ENCODE measurements at places on chromosomes 3 and 15.

GRCh38 chr3:148315756-148316155 lies 381.9 kb upstream of the AGTR1 start:
- no peak for DNase-seq

GRCh38 chr15:94236608-94237007 lies 5.2 kb downstream of the MCTP2 start:
- no peak for DNase-seq

DNA sequence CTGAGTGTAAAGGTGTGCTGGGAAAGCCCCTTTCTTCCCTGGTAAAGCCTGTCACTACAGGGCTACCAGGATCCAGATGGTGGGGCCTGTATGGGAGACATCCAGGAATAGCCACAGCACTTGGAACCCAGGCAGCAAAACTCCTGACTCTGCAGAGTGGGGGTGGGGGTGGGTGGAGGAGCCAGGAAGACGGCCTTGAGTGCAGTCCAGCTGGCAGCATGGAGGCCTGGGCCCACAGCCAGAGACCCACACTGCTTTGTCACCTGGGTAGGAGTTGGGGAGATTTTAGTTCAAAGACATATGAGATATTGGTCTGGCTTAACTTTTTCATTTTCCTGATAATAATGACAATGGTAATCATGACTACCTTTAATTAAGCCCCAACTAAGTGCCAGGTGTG lies 116.7 kb upstream of the MRPS22 start:
- DNase-seq: no peak

DNA sequence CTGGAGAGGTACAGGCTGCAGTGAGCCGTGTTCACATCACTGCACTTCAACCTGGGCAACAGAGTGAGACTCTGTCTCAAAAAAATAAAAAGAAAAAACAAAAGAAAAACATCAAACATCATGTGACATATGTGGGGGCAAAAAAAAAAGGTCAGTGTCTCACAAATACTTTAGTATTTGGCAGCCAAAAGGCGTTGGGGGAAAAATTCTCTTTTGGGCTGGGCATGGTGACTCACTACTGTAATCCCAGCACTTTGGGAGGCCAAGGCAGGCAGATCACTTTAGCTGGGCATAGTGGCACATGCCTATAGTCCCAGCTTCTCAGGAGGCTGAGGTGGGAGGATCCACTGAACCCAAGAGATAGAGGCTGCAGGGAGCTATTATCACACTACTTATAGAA lies 47.6 kb downstream of the TMCC1 start:
- DNase-seq: no peak

GRCh38 chr15:22895465-22896190 lies 57.2 kb downstream of the NIPA2 start:
- DNase-seq: no peak

DNA sequence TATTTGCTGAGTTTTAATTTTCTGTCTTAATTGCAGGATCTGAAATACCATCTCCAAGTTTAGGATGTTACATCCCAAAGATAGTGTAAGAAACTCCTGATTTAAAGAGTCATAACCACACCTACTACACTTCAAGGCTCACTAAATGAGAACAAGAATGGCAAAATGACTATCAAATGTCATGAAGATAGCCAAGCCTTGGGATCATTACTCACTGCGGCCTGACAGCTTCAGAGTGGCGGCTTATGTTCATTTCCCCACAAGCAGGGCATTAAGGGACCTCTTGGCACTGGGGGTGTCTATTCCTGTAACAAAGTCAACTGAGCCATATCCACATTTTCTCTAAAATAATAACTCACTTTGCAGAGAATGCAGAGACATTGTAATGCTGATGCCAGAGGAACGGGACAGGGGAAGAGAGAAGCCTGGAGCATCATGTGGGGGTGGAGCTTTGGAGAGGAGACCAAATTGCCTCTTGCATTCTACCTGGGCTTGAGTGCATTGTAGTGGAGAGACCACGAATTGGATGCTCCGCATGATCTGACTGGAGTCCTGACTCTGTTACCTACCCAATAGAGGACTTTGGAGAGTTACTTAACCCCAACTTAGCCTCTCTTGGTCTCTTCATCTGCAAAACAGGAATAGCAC lies 219.2 kb downstream of the OPA1 start:
- DNase-seq: no peak

- DNase-seq: no peak
Observed at GRCh38 chr3:63395960-63396359, 117.9 kb downstream of the SYNPR start.

DNA sequence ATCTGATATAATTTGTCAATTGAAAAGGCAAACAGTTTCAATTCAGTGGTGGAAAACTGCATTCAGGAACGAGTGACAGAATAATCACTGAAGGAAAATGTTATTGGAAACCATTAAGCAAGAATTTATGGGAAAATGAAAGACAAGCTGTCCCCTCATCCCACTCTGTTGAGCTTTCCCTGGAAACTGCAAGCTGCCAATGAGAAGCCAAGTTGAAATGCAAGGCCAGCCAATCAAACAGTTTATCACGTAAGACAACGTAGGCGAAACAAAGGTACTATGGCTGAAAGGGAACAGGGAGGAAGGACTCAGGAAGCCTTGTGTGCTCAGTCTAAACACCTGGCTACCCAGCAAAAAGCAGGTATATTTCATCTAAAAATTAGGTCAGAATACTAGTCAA lies 187.9 kb upstream of the ATP10A start:
- DNase-seq: no peak

- no peak for DNase-seq
Observed at GRCh38 chr3:152350139-152350538, 81.4 kb downstream of the MBNL1 start.

DNA sequence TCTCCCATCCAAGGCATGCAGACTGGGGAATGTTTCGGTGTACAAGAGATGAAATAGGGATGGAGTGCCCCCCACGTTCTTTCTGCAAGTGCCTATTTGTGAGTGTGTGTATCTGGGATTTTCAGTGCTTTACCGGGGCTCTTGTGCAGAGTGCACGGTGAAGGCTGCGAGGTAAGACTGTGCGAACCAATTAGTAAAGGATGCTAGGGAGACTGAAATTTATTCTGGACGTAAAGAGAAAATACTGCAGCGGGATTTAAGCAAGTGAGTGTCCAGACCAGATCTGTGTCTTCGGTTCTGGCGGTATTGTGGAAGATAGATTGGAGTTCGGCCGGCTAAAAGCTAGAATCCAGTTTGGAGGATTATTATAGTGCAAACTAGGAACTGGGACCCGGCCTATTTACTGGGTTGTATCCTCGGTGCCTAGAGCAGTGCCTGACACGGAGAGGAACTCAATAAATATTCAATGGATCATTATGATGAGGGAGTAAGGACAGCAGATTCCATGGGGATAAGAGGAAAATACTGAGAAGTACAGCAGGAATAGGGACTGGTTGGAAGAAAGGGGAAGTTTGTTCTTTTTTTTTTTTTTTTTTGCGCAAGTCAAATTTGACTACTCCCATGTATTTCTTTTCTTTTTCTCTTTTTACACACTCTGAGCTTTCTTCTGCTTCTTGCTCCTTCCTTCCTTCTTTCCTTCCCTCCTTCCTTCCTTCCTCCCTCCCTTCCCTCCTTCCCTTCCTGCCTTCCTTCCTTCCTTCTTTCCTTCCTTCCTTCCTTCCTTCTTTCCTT lies 580 bp upstream of the MAGEF1 start:
- DNase-seq: no peak

GRCh38 chr15:72168131-72168807 lies 29.3 kb downstream of the GRAMD2A start:
- no peak for DNase-seq

DNA sequence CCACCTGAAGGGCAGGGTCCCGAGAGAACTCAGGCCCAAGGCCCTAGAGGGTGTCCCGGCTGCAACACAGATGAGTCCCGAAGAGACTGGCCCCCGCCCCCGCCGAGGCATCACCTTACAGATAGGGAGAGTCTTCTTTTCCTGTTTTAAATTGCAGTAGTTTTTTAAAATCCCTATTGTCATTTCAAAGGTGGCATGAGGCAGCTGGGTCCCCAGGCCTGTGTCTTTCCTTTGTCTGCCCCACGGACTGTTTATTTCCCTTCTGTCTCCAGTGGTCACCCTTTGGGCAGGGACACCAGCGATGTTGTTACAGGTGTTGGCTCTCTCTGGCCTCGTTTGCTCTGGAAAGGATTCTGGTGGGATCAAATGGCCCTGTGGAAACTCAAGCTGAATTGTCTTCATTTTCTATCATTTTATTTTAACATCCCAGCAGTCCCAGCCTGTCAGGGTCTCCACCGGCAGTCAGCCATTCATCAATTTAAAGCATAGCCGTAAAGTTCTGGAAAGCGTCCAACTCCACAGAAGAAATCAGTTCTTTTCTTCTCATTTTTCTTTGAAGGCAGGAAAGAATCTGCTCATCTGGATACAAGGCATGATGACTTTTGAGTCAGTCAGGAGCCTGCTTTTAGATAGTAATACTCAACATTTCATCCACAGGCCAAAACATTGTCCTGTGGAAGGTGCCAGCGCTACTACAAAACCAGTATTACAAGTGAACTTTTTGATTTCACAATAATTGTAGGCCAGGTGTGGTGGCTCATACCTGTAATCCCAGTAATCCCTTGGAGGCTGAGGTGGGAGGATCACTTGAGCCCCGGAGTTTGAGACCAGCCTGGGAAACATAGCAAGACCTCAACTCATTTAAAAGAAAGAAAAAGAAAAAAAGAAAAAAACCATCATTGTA lies 96.2 kb downstream of the HES1 start:
- DNase-seq: no peak

DNA sequence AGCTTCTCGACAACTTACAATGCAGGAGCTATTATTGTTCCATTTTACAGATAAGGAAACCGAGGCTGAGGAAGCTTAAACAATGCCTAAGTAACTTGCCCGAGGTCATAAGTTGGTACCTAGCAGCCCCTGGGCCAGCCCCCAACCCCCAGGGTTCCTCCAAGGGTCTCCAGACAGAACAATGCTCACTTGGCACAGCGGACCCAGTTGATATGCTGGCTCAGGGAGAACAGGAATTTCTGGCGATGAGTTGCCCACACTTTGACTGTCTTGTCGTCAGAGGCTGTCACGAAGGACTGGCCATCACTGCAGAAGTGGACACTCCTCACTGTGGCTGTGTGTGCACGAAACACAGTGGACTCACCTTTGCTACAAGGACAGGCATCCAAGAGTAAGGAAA lies 5.2 kb downstream of the POC1A start:
- no peak for DNase-seq

- DNase-seq: no peak
Observed at GRCh38 chr3:67601385-67601784, 53.0 kb downstream of the SUCLG2 start.

DNA sequence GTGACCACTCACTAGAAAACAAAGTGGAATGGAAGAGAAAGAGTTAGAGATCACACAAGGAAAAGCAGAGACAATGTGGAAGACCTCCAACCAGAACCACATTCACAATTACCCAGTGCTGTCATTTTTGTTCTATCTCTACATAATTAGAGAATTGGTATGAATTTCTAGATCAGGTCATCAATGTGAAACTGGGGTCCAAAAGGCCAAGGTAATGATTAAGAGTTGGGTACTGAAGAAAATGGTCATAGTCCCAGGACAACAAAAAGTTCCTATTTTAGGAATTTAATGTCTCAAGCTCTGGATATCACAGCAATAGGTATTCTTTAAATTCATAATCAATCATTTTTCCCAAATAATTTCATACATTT lies 84.7 kb upstream of the PPIB start:
- no peak for DNase-seq

- no peak for DNase-seq
Observed at GRCh38 chr3:151107177-151107576, 21.7 kb downstream of the MED12L start.

GRCh38 chr15:78991476-78991875 lies 46.6 kb upstream of the CTSH start:
- DNase-seq: no peak

GRCh38 chr3:112390783-112391641 lies 58.1 kb downstream of the CD200 start:
- no peak for DNase-seq

DNA sequence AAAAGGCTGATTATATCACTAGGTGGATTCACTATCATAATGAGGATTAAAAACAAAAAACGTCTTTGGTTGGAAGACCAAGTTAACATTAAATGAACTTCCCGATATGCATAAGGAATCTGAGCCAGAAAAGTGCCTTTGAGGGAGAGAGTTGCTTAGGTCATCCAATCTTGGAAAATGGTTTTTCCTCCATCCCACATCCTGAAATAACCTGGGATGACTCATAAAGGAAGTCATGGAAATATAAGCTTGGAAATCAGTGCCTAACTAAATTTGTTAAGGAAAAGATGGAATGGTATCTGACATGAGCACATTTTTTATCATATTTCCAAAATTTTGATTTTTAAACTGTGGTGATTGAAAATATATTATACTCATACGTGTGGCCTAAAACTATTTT lies 66.0 kb downstream of the KBTBD8 start:
- DNase-seq: no peak

DNA sequence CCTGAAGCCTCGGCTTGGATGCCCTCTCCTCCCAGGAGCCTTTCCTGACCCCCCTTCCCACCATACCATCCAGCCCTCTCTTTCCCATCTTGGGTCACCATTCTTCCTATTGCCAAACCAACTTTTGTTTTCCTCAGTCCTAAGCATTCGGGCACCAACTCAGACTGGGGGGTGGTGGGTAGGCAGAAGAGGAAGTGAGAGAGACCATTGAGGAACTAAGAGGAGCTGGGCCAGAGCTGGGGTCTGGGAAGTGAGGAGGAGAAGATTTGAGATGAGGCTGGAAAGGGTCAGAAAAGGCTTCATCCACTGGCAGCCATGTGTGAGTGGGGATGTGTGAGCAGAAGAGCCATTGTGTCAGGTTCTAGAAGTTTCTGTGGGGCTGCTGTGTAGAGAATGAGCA lies 37.7 kb downstream of the TKT start:
- DNase-seq: no peak

GRCh38 chr3:149902498-149903139 lies 68.1 kb downstream of the PFN2 start:
- DNase-seq: no peak

GRCh38 chr3:168295027-168295426 lies 199.3 kb upstream of the GOLIM4 start:
- no peak for DNase-seq

DNA sequence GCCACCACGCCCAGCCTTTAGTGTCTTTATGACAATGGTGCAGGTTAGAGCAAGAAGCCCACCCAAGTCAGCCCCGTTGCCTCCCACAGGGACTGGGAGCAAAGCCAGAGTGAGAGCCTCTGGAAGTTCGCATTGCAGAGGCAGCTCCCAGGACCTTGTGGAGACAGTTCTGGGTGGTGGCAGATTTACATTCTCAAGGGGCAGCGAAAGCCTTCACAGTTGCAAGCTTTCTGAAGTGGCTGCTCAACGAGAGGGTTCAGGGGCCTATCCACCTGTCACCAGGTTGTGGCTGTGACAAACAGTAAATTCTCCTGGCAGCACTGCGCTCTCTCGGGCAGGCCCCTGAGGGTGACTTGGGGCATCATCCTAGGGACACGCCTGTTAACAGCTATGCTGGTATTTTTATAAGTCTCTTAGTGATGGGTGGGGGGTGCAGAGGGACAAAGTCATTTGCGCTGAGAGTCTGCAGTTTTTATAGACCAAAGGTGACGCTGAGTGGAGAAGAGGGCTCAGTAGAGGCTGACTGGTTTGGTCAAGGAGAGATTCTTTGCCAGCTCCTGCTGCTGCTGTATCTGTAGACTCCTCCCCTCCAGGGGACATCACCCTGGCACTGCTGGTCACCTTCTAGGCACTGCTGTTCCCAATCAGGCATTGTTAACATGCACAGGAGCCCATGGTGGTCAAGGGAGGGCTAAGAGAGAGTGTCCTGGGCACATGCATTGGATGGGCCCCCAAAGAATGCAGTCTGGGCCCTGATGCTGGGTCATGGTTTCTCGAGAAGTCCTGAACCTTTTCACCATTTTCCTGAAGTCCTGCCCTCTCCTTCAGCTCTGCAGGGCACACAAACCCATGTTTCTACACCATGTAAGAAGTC lies 57.5 kb upstream of the KLF13 start:
- no peak for DNase-seq

Measured in GOT3 (cell line).